ENCODE measurements at places on chromosomes 2 and 18.

DNA sequence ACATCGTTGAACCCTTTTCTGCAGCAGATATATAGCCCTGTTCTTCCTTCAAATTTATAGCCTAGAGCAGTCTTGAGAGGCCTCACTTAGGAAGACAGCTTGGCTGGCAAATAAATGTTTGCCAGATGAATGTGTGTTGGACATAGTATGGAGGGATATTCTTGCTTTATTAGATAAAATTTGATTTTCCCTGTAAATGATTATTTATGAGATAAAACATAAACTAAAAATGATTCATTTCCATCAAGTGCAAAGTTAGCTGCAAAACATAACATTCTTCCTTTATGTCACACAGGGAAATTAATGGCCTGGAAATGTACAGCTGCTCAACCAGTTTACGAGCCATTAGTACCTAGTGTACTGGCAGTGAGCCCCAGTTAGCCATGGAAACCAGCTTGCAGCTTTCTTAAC, 82.5 kb downstream of the LIMS1 start:
- no peak for DNase-seq

GRCh38 chr2:47339745-47340541, 63.0 kb upstream of the MSH2 start:
- DNase-seq = no peak

DNA sequence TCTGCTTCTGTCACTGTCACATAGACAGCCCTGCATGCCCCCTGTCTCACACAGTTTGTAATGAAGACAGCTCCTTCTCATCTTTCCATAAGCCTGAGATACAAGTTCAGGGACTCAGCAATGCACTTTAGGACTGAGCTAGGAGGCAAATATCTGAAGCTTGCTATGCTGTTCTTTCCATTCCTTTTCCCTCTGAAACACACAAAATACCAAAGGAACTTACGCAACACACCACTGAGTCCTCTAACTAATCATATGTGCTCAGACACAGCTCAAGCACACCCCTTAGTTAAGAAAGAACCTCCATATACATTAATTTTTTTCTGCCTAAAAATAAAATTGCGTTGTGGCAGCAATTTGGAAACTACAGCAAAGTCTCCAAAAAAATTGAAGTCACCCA, 17.9 kb downstream of the SERPINB8 start:
- DNase-seq = no peak

GRCh38 chr2:126187668-126188067, 468.3 kb upstream of the GYPC start:
- no peak for DNase-seq

GRCh38 chr2:126704434-126705160, 48.6 kb downstream of the GYPC start:
- DNase-seq = no peak

DNA sequence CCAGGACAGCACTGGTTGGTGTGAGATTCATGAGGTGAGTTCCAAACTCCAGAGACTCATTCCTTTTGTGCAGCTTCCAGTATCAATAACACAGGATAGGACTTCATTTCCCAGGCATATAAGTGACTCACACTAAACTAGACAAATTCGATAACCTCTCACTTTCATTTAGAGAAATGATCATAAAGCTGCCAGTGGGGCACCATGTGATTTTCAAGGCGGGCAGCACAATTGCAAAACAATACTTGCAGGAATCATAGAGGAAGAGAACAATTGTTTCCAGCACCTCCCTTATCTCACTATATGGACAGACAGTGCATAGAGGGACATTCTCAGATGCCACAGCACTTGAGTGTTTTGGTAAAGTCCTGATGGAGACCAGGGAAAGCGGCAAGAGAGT, 31.3 kb upstream of the DNAH7 start:
- no peak for DNase-seq

- no peak for DNase-seq
Measured at GRCh38 chr2:102385522-102385921, 29.9 kb downstream of the IL18R1 start.

DNA sequence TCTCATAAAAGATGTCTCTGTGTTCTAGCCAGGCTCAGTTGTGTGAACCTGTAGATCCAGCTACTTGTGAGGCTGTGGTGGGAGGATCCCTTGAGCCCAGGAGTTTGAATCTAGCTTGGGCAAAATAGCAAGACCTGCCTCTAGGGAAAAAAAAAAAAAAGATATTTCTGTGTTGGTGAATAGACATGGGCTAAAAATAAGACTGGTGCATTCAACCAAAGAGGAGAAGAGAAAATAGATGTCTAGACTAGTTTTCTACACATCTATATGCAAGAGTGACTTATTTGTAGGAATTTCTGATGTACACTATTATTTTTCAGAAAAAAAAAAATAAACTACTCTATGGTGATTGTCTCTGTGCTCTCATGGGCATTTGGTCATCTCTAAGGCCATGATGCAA, 555.1 kb downstream of the BCL11A start:
- no peak for DNase-seq

DNA sequence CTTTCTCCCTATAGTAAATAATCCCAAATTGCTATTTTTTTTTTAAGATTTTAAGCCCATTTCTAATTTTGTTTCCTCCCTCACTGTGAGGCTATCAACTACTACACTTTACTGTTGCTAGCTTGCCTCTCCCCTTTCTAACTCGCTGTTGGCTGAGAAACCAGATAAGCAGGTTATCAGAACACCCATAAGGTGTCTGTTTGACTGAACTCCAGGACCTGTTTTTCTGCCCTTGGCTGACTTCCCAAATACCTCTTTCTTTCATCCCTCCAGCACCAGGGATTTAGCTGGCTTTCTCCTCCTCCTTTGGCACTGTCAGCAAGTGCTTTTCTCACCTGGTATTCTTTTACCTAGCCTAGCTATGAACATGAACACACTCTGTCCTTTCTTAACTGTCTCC, 11.1 kb downstream of the TRAK2 start:
- no peak for DNase-seq

- DNase-seq = no peak
Measured at GRCh38 chr2:227374158-227374557, 4.9 kb downstream of the TM4SF20 start.

- DNase-seq = no peak
Measured at GRCh38 chr2:157837851-157838441, 38.2 kb downstream of the ACVR1 start.

GRCh38 chr2:233003658-233004555, 9.1 kb downstream of the NGEF start:
- no peak for DNase-seq

DNA sequence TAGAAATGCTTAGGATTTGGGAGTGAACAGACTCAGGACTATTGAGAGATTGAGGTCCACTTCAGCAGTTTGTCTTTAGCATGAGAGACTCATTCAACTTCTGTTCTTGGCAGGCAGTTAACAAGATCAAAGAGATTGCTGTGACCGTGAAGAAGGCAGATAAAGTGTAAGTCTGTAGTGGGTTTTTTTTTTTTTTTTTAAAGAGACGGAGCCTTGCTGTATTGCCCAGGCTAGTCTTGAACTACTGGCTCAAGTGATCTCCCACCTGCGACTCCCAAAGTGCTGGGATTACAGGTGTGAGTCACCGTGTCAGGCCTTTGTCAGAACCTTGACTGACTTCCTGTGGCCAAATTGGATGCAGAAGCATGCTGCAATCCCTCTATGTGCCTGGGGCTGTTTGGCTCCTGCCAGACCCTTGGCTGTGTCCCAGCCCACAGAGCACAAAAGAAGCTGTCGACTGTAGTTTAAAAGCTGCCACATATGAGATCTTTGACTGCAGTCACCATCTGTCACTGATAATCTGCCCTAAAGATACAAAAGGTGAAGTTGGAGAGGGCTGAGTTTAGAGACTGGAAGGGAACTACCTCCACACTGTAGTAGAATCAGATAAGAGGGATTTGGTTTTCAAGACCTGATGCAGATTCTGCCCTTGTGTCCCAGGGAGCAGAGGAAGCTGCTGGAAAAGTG, 9.9 kb downstream of the CCT7 start:
- DNase-seq = no peak

- no peak for DNase-seq
Measured at GRCh38 chr2:137202318-137202717, 437.0 kb downstream of the THSD7B start.

DNA sequence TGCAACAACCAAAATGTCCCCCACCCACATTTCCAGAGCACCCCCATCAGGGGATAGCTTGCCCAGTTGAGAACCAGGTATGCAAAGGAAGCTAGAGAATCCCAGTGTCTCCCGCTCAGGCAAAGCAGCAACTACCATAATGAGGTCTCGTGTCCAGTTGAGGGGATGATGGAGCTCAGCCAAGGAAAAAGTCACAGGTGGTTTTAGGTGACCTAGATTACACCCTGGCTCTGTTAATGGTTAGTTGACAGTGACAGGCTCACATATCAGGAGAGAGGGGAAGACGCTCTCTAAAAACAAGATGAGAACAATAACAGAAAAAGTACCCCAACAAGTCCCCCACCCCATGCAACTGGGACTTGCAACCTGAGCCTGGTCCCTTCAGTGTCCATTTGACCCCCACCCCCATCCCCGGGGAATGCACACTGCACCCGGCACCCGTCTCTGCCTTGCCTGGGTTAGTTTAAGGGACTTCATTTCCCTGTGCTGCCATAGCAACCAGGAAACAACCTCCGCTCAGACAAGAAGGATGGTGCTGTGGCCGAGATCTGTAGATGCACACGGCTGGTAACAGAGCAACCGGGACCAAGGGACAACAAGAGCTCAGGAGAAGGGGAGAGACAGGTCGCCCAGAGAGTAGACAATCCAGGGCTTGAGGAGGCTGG, at the start of gene KIAA2012:
KIAA2012 (plus strand) TSS at position 519 of the 665 bp plus-strand sequence. CDS start 373 bp downstream, outside the sequence.
- DNase-seq = no peak

DNA sequence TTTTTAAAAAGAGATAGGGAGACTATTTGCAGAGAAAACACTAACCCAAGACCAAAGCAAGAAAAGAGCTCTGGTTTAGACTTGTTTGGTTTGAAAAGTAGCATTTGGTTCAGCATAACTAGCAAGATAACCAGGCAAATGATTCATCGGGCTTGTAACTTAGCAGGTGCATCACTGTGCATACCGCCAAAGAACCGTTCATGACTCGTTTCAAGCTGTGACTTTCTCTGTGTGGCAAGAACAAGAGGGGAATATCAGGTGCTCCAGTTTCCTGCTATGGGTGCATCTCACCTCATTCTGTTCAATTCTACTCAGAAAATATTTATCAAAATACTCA, 244.9 kb downstream of the ETAA1 start:
- DNase-seq = no peak

DNA sequence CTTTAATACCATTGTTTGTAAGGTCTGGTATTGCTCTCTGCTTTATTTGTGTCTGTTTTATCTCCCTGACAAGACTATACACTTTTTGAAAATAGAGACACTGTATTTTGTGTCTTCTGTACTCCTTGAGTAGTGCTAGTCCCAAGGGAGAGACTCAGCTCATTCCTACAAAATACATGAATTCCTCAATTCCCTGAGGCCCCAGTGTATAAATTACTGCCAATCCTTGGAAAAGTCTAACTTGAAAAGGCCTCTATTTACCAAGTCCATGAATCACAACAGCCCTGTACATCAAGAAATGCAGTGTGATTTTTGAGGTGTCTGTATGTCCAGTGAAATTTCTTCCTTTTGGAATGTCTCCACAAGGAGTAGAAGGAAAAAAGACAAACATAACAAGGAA, 34.9 kb upstream of the NEDD4L start:
- no peak for DNase-seq

DNA sequence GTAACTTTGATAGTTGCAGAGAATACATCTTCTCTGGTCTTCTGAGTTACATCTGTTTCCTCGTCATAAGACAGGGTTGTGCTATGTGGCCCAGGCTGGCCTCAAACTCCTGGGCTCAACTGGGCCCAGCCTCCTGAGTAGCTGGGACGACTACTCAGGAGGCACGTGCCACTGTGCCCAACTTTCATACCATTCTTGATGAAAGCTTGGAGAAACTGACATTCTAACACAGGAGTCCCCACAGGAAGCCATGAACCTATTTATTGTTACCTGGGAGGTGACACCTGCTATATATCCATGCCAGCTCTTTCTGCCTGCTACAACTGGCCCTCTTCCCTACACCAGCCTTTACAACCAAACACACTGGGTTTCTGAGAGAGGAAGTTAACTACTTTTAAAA, 19.1 kb downstream of the EIF2AK3 start:
- no peak for DNase-seq

- no peak for DNase-seq
Measured at GRCh38 chr2:238132463-238133450, 5.7 kb upstream of the KLHL30 start.

DNA sequence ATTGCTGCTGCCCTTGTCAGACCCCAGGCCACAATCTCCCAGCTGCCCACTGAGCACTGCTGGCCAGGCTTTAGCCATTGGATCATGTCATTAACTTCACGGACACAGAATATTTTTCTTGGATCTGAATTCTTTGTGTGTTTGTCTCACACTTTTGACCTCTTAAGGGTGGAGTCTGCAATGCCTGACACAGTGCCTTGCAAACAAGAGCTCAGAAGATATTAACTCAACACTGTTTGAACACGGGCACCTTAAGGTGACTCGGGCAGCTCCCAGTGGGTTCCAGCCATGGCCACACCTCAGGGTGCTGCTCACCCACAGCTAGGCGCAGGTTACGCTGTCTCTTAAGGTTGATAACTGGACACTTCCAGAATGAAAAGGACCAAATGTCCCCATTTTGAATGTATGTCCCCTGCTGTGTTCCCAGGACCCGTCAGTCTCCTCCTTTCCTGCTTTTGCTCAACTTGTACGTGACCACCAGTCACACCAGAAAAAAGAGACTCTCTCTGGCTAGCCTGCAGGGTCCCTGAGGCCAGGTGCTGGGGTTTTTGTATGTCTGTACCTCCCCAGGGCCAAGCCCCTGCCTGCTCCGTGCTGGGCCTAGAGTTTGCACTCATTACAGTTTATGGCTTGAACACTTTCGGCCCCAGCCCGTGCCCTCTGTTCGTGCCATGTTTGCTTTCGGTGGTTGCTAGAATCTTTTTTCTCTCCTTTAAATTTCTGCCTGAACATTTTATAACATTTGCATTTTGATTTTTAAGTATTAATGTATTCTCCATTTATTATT, 33.4 kb upstream of the TMEM131 start:
- no peak for DNase-seq

DNA sequence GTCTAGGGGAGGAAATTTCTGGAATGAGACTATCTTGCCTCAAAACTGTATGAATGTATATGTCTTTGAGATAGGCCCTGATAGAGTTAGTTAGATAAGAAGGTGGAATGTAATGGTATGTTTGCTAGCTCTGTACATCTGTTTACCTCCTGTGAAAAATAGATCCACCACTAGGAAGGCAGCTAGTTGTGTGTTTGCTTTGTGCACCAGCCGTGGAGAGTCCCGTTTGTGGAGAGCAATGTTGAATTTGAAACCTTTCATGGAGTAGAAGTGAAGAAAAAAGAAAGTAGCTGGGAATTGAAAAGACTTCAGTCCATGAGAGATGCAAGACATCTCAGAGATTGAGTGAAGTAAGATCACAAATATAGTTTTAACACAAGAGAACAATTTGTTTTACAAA, 25.4 kb downstream of the ASXL3 start:
- DNase-seq = no peak

- DNase-seq = no peak
Measured at GRCh38 chr2:240291337-240292034, 144.0 kb upstream of the GPC1 start.

- no peak for DNase-seq
Measured at GRCh38 chr2:153495725-153496124, 17.2 kb upstream of the RPRM start.

Measured in CD4-positive, alpha-beta T cell treated with Interleukin-17A for 4 hours (primary cell).